Amniotic stem cell (primary cell): ENCODE measurements at places on chromosomes 1 and 21.
A peak's percentile ranks its signal among the peaks of the same experiment; 100 is the strongest.

DNA sequence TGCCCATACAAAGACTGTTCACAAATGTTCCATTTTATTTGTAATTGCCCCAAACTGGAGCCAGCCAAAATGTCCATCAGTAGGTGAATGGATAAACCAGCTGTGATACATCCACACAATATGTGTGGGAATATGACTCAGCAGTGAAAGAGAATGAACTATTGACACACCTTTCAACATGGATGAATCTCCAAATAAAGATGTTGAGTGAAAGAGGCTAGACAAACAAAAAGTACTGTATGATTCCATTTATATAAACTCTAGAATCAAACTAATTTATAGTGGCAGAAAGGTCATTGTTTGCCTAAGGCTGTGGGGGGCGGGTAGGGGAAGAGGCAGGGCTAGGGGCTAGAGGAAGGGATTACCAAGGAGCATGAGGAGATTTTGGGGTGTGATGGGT, 4.5 kb downstream of the DHCR24 start:
- no peak for DNase-seq

- DNase-seq, result no peak
Observed at GRCh38 chr1:208174731-208175507, 69.3 kb downstream of the PLXNA2 start.

- DNase-seq, result no peak
Observed at GRCh38 chr21:42613756-42614155, 39.7 kb upstream of the PDE9A start.

- DNase-seq, result no peak
Observed at GRCh38 chr1:234477386-234478151, 1.4 kb downstream of the TARBP1 start.

DNA sequence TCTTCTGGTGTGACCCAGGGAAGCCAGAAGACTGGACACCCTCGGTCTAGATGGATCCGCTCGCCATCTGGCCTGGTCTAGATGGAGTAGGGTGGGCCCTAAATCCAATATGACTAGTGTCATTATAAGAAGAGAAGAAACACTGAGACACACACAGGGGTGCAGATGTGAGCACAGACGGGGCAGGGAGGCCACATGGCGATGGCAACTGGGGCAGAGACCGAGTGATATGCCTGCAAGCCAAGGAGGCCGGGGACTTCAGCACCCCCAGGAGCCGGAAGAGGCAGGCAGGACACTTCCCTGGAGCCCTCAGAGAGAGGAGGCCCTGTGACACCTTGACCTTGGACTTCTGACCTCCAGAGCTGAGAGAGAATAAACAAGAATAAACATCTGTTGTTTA, 5.6 kb upstream of the TFF3 start:
- DNase-seq, result no peak

DNA sequence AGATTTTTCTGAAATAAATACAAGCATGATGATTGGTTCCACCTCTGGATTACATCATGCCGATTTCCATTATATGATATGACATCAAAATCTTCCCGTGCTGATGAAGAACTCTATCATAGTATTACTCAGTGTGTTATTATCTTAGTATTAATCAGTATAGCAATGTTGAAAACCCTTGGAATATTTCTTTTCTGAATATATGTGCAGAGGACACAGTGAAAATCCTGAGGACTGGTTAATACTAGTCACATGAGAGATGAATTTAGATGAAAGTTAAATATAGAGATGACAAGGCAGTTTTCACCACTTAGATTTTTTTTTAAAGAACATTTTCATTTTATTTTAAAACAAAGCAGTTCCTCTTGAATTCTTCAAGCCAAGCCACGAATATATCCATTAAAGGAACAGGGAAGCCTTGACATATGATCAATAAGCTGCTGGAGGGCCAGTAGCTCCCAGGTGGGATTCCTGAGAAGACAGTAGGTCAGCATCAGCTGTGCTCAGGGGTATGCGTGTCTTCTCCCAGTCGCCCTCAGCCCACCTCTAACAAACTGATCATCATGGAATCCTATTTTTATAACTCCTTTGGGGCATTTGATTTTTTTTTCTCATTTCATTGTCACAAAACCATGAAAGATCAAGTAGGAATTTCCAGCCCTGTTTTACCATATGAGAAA, 56.2 kb upstream of the UBE2U start:
- DNase-seq, result no peak

GRCh38 chr1:22774833-22775182, 64.2 kb downstream of the EPHB2 start:
- DNase-seq, result no peak

- no peak for DNase-seq
Observed at GRCh38 chr1:192967211-192967877, 91.8 kb downstream of the UCHL5 start.

DNA sequence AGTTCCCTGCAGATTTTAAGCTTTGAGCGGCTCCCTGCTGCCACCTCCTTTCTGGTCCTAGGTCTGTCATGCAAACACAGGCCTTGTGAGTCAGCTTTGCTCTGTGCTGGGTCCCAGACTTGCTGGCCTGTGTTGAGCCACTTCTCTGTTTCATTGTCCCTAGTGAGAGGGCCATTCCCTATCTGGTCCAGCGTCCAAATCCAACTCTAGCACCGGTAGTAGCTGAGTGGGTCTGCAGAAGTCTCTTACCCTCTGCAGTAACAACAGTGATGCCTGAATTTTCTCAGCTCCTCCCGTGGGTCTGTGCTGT, 5.8 kb downstream of the TTC22 start:
- no peak for DNase-seq

DNA sequence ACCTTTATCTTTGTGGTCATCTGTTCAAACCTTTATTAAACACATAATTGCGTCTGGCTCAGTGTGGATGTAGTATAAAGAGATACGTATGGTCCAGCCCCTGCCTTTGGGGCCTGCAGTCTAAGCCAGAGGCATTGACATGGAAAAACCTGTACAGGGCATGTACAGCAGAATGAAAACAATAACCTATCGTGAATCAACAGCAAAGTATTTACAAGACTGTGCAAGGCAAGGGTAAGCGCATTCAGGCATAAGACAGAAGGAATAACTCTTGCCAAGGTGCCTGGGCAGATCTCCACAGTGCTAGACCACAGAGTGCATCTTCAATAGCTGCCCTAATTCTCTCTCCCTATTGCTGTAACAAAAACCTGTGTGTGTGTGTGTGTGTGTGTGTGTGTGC, 35.5 kb downstream of the KIRREL1 start:
- no peak for DNase-seq

DNA sequence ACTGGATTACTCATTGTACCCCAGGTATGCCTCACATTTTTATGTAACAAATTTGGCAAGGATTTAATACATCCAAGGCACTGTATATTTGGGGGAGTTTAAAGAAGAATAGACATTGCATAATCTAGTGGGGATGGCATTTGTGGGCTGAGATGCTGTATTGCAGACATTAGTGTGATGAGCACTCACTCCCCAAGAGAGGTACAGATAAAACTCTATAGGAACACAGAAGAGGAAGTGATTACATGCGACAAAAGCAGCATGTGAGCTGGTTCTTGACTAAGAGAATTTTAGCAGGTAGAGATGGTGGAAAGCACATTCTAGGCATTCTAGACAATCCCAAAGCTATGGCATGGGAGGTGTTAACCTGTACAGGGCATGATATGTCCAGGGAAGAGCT, 24.2 kb upstream of the CDC14A start:
- DNase-seq, result no peak

DNA sequence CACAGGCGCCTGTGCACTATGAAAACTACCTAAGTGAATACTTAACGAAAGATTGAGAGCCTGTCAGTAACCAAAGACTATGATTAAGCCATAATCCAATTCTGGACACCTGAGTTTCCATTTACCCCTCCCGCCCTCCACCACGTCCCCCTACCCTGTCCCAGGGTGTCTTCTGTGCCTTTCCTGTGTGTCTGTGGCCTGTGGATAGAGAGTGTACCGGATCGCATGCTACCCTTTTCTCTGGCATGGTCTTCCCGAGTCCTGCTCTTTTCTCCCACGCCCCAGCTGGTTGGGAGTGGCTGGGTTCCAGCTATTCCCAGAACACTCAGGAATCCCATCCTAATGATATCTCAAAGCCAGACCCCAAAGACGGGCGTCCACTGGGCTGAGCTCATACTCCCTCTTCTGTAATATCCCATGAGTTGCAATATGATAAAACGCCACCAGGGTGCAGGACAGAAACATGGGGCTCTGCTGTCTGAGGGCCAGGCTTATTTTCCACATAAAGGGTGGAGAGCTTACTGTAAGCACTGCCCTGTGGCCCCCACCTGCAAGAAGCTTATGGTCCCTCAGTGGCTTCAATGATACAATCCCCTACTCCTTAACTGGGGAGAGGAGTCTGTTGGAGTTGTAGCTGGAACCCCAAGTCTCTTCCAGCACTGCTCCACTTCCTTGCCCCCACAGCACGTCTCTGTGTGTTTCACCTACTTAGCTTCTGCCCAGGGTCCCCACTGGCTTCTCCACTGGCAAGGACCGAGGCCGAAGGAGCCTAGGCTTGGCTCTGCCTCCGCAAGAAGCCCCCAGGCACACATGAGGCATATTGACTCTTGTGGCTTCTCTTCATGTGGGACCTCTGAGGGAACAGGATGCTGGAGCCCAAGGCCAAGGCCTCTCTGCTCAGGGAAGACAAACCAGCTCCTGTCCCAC, 17.6 kb upstream of the ALX3 start:
- DNase-seq, result peak; percentile 34

DNA sequence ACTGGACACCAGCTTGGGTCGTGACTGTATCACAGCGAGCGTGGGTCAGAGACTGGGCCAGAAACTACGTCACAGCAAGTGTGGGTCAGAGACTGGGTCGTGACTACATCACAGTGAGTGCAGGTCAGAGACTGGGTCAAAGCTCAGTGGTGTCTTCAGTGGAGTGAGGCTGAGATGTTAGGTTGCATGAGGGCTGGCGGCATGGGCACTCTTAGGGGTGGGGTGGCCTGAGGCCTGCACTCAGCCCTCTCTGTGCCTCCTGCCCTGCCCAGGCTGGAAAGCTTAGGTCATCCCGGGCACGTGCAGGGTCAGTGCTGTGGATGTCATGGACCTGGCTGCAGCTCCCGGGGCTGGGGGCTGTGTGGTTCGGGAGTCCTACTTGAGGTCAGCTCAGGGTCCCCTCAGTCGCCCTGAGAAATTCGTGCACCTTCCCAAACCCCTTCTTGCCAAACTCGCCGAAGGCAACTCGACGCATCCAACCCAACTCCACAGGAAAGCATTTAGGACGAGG, 19.0 kb downstream of the CFAP74 start:
- DNase-seq, result no peak

- DNase-seq, result no peak
Observed at GRCh38 chr1:201570886-201571624, 32.1 kb downstream of the NAV1 start.

DNA sequence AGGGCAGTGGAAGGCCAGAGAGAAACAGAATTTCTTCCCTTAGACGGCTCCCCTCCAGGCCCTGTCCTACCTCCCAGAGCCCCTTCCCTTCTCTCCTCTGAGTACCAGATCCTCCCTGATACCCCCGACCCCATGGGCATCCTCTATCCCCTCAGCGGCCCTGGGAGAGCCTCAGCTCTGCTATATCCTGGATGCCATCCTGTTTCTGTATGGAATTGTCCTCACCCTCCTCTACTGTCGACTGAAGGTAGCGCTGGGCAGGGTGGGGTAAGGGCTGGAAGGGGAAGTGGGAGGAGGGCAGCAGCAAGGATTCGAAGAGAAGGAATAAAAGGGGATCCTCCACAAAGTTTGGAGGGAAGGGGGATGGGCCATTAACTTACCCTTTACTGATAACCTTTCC, 2.7 kb downstream of the FCER1G start:
- DNase-seq, result no peak

GRCh38 chr1:1623181-1623630, 7.9 kb downstream of the MIB2 start:
- no peak for DNase-seq
